Pancreas (tissue), 10 donors: ENCODE measurements at places on chromosomes 16 and 17. TPM values are rescaled to one million over a fixed set of nuclear protein-coding genes. Genes with fewer than 3 reads are reported as not detected.
A peak's percentile ranks its signal among the peaks of the same experiment; 100 is the strongest.

GRCh38 chr17:81059026-81059425 is 24.1 kb downstream of the BAIAP2 start:
- DNase-seq: no peak

DNA sequence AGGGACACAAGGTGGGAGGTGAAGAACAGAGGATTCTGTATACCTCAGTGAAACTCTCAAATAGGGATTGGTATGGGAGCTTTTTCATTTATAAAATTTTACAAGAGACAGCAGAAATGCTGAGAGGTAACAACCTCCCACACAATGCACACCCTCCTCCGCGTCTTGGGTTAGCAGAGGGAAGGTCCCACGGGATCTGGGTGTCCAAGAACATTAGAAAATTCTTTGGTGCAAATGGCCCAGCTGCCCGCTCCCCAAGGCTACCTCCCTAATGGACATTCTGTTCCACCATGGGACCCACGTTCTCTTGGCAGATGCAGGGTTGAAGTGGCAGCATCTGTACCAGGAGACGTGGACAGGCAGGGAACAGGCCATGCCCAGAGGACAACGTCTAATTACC is 22.5 kb downstream of the GPR139 start:
- no peak for DNase-seq

Gene GUCY2D
- total RNA-seq: 0.47 TPM

- DNase-seq: no peak
Measured at GRCh38 chr16:68731637-68732036, 5.5 kb upstream of the CDH1 start.

- no peak for DNase-seq
Measured at GRCh38 chr17:37828651-37829124, 83.8 kb upstream of the HNF1B start.

DNA sequence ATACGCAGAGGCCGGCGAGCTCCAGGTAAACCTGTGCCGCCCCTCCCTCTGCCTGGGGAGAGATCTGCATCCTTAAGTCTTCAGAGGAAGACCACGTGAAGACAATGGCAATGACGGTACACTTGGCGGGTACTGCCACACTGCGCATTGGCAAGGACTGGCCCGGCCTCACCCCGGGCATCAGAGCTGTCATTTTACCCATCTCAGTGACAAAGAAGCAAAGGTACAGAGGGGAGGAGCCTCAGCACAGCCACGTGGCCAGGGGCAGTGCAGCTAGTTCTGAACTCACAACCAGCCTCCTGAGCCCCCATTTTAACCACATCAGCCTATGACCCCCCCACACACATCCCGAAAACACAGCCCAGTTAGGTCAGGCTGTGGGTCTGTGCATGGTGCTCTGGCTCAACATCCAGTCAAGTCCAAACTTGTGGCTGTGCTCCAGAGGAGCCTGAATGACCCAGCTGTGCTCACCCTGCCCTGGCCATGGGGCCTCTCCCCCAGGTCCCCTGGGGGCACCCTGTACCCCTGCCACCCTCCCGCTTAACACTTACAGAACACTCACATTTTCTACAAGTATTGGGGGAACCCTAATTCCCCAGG is 80.6 kb downstream of the C16orf95 start:
- no peak for DNase-seq

DNA sequence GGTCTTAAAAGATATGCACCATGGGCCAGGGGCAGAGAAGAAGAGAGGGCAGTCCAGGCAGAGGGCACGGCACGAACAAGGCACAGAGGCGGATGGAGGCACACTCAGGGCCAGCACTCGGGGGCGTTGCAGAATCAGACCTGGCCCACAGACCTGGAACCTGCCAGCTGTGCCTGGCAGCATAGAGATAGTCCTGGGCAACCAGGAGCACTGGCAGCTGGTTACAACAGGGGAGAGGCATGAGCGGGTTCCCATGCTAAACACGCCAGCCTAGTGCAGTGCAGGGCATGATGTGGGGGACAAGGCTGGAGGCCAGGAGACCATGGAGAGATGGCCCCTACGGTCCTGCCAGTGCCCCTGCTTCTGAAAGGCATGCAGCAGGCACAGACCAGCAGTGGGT is 56.9 kb upstream of the RBFOX3 start:
- no peak for DNase-seq

DNA sequence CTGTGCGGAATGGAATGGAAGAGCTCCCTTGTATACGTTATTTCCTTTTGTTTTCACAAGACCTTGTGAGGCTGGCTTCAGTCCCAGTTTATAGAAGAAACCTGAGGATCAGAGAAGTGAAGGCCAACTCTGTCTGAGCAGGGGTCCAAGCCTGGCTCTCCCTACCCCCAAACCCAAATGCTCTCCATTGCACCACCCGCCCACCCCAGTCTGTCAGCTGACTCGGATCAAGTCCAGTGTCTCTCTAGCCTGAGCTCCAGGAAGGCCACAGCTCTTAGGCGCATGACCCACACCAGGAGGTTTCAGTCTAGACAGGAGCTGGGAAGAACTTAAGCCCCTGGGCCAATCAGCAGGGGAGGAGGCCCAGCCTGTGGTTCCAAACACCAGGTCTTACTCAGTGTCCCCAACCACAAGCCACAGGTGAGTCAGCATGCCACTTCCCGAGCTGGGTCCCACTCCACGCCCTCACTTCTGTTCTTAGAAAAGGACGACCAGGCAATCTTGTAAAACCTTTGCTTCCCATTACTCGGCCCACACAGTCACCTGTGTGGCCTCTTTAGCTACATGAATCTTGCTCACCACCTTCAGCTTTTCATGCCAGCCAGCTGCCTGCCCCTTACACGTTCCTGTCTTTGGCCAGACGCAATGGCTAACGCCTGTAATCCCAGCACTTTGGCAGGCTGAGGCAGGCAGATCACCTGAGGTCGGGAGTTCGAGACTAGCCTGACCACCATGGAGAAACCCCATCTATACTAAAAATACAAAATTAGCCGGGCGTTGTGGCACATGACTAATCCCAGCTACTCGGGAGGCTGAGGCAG is 27.8 kb downstream of the TK2 start:
- no peak for DNase-seq

DNA sequence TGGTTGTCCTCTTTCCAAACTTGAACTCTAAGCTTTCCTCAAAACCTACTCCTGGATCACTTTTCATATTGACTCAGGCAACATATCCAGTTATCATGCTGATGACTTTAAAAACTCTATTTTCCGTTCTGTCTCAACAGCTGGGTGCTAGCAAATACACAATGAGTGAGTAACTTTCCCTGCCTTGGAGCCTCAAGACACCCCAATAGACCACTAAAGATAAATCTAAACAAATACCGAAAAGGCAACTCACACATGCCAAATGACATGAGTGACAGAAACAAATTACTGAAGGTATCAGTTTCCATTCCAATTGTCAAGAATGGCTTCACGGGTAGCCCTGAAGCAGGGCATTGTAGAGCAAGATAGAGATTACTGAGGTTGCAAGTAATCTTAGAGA is 15.7 kb upstream of the TMEM101 start:
- no peak for DNase-seq

DNA sequence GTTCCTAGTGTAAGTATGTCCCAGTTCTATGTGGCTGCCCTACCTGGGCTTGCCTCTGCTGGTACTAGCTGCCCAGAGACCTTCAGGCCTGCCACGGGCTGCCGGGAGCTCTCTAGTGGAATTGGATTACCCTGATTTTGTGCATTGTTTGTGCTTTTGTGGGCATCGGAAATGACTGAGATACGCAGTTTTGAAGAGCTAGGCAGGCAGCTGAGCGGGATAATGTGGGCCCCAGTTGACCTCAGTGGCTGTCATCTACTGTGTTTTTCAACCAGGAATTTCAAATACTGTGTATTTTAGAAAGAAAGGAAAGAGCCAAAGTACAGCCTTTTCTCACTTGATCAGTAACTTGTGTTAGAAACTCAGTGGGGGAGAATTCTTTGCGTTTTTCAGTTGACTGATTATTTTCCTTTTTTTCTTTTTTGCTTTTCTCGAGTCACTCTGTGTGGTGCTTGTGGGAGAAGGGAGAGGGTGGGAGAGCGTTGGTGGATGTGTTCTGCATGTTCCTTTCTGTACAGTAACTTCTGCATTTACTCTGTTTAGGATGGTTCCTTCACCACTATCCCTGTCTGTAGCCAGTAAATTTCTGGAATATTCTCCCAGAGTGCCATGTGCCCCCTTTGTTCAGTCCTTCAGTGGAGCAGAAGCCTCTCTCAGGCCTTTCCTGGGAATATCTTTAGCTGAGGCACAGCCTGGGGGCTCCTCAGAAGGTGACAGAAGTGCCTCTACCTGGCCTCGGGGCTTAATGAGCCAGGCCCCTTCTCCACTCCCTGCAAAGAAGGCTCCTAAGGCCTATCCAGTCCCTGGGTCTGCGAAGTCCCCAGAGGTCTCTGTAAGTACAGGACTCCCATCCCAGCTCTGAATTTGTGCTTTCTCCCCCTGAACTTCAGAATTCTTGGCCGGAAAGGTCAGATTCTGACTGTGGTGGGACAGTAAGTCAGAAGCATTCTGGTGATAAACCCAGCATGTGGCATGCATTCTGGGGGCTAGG is 15.0 kb upstream of the SLC12A3 start:
- peak; percentile 27 for DNase-seq

Gene HELZ
- 36.6 TPM for total RNA-seq

GRCh38 chr17:80963812-80964543 is 27.7 kb upstream of the CHMP6 start:
- DNase-seq: no peak

Gene ABCA10
- total RNA-seq: 4.5 TPM

GRCh38 chr17:66462010-66462409 is 159.6 kb downstream of the PRKCA start:
- no peak for DNase-seq

- no peak for DNase-seq
Measured at GRCh38 chr16:25875956-25876598, 184.3 kb downstream of the HS3ST4 start.

DNA sequence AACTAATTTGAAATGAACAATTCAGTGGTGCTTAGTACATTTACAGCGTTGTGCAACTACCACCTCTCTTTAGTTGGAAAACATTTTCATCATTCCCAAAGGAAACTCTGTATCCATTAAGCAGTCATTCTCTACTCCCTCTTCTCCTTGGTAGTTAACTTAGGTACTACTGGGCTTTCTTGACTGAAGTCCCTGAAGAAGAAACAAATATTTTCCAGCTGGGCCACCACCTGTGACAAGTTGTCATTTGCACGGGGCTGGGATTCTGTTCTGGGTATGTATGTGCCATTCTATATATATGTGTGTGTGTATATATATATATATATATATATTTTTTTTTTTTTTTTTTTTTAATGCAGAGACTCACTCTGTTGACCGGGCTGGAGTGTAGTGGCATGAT is 15.4 kb upstream of the RMI2 start:
- DNase-seq: no peak

GRCh38 chr17:7439462-7440112 is at the start of gene FGF11:
Gene FGF11, plus strand, starts transcription at chr17:7439512. Its CDS starts 109 bp downstream, at chr17:7439621.
- DNase-seq: no peak

GRCh38 chr16:47848421-47849109 is 307.2 kb downstream of the ABCC12 start:
- DNase-seq: no peak

Gene DNAH9
- 2.4 TPM for total RNA-seq

DNA sequence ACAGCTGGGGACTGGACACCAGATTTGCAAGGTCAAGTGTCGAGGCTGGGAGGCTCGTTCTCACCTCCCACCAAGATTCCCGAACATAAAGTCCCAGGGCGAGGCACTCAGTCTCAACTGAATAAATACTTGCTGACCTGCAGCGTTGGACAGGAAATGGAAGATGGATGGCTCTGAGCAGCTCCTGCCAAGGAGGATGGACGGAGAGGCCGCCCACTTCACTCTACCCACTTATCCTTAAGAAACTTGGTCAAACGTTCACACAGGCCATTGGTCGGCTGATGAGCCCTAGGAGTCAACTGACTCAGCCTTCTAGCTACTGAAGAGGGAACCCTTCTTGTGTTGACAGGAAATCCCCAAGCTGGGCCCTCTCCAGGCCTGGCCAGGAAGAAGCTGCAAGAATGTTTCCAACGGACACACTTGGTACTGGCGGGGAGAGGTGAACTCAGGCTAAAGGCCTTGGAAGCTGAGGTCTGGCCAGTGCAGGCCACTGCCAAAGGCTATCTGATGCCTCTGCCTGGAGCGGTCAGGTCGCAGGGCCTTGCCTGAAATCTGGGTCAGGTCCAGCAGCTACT is 50.0 kb downstream of the VAC14 start:
- no peak for DNase-seq

DNA sequence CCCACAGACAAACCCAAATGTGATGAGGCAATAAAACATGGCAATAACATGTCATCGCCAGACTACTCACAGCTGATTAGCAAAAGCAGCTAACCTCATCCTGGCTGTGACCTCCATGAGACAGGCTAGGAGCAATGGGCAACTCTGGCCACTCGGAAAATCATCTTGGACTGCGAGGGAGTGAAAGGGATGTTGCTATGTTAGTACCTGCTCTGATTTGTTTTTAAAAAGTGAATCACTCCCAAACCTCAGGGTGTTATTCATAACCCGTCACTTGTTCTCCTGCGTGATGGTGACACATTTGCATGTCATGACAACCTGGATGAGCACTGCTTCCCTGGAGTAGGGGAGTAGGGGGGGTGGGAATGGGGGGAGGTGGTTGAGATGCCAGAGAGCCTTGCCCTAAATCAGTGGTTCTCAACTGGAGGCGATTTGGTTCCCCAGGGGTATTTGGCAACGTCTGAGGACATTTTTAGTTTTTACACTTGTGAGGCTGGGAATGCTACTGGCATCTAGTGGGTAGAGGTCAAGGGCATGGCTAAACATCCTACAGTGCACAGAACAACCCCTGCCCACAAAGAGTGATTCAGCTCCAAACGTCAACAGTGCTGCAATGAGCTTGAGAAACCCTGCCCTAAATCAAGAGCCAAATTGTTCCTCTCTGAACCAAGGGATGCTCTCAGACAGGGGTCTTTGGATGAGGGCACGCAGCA is 241.7 kb downstream of the SOX9 start:
- DNase-seq: no peak

- no peak for DNase-seq
Measured at GRCh38 chr16:76583466-76583865, 306.3 kb downstream of the CNTNAP4 start.

- DNase-seq: no peak
Measured at GRCh38 chr17:77959926-77960521, 1.5 kb downstream of the TNRC6C start.

Gene KRT14
- not detected for total RNA-seq

Gene CHP2
- total RNA-seq: not detected

- no peak for DNase-seq
Measured at GRCh38 chr17:9414471-9414870, 161.1 kb downstream of the STX8 start.

Gene WNK4
- total RNA-seq: 0.55 TPM

- DNase-seq: no peak
Measured at GRCh38 chr17:61310590-61310989, 89.1 kb upstream of the TBX2 start.

GRCh38 chr17:79114458-79115301 is 40.1 kb downstream of the ENGASE start:
- DNase-seq: no peak

- DNase-seq: no peak
Measured at GRCh38 chr17:43155666-43156065, 15.3 kb upstream of the NBR1 start.

GRCh38 chr16:14309906-14310305 is 238.8 kb downstream of the MRTFB start:
- DNase-seq: no peak

GRCh38 chr16:1053121-1053521 is 19.4 kb upstream of the SSTR5 start:
- no peak for DNase-seq
